ENCODE measurements at places on chromosomes 1 and 21.

- DNase-seq = no peak
These were observed 40.1 kb downstream of the SORT1 start for GRCh38 chr1:109357616-109358015.

- peak; percentile 61 for DNase-seq
These were observed 4.2 kb downstream of the MAN1C1 start for GRCh38 chr1:25620701-25621350.

DNA sequence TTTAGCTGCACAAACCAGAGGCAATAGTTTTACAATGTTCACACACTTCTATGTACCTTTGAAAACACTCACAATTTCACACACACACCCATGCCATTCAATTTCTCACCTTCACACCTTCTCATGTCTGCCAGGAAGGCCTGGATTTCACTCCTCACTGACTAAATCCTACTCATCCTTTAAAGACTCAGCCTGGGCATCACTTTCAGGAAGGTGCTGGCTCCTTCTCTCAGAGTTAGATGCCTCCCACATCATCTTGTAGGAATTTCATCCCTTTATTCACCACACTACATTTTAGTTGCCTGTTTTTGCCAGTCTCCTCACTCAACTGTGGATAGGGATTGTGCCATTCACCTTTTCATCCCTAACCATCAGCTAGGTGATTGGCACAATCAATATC lies 2.3 kb downstream of the IL20 start:
- no peak for DNase-seq

- DNase-seq = no peak
These were observed 146.7 kb upstream of the COL6A1 start for GRCh38 chr21:45834821-45835293.

DNA sequence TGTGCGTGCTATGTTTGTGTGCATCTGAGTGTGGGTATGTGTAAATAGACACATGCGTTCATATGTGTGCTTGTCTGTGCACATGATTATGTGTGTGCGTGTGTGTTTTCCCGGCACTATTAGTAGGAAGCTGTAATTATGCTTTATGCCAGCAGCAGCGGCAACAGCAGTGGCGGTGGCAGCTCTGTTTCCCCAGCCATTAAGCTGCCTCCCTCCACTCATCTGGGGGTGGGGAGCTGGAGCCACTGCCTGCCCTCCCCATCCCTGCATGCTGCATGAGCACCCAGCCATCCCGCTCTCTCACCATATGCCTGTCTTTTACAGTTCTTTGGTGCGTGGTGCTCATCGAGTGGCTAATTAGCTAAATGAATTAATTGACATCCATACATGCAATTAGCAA lies 30.5 kb upstream of the ACOT11 start:
- DNase-seq = no peak

GRCh38 chr1:184748740-184749139 lies 5.9 kb downstream of the EDEM3 start:
- no peak for DNase-seq

DNA sequence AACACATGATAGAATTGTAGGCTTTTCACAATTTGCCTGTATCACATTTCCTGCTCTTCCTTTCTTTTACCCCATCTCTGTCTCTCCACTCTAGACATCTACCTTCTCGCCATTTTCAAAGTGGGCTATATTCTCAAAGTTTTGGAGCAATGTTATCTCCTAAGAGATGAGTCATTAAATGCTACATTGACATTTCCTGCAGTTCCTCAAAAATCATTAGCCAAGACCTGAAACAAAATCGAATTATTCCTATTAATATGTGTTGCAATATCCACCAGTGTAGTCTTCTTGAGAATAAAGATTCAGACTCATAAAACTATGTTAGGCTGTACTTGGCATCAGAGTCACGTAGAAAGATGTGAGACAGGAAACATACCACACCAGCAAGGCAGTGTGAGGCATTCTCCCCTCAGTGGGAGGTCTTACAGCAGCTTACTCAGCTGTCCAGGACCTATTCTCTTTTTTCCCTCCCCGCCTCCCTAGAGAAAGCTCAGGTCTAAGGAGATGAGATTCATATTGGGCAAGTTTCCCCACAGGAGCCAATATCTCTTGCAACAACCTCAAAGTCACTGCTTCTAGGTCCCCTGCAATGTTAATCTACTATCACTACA lies 38.8 kb downstream of the FRRS1 start:
- no peak for DNase-seq

DNA sequence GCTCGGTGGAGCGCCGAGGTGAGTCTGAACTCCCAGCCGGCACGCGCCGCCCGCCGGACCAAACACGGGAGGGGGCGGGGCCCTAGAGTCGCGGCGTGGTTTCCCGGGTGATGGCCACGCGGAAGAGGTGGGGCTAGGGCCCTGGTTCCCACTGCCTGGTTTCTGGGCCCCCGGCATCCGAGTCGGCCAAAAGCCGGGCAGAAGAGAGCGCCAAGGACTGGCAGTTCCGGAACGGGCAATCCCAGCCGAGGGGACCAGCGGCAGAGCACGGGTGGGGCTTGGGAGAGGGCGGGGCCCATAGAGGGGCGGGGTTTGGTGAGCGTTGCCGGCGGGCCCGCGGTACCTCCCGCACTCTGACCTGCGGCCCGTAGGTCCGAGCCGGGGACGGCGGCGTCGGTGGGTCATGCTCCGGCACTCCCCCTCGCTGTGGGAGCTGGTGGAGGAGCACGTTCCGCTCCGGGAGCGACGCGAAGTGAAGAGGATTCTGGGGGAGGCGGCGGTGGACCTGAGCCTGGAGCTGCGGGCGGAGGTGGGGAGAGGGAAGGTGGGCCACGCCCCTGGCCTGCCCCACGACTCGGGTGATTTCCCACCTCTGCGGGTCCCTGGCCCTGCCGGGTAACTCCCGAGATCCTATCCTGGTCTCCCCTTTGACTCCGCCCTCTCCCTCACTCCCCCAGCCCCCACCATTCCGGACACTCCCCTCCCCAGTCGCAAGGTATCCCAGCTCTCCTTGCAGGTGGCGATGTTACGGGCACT lies at the start of gene CCDC24:
Gene CCDC24, plus strand, starts transcription at position 124 of the 756 bp plus-strand sequence. Its CDS starts 280 bp downstream, at position 404.
- peak; percentile 75 for DNase-seq

- peak; percentile 92 for DNase-seq
These were observed 53.1 kb downstream of the DOP1B start for GRCh38 chr21:36209626-36210171.

GRCh38 chr1:226674892-226675714 lies 64.0 kb downstream of the ITPKB start:
- DNase-seq = no peak

GRCh38 chr1:234276151-234276788 lies 97.0 kb upstream of the COA6 start:
- peak; percentile 58 for DNase-seq

DNA sequence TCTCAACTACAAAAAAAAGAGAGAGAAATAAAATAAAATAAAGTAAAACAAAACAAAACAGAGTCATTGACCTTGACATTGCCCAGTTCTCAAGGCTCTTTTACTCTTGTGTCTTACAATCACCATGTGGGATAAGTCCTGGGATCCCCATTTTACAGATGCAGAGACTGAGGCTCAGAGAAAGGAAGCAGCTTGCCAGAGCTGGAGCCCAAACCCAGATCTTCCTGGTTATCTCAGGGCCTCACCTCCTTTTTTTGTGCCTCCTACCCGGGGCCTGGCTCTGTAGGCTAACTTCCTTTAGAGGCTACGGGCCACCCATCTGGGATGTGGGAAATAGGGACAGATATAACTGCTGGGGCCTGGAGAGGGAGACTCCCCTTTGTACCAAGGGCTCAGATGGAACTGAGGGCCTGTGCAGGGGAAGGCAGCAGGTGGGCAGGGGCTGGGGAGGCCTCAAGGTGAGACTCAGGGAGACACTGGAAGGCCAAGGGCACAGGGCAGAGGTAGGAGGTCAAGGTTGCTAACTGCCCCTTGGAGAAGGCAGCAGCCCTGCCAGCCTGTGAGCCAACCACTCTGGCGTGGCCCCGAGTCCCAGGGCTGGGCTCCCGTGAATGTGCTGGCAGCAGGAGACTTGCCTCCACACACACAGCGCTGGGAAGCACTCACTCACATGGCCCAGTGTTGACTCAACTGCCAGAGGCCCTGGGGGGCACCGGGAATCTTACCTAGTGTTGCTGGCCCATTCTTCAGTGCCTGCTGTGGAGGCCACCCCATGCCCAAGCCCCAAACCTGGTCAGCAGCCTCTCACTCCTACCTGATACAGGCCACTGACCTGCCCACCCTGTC lies 6.5 kb upstream of the ECE1 start:
- DNase-seq = no peak

- no peak for DNase-seq
These were observed 144.1 kb upstream of the AJAP1 start for GRCh38 chr1:4510276-4510691.

- DNase-seq = peak; percentile 77
These were observed 29.8 kb downstream of the TEX35 start for GRCh38 chr1:178542554-178543289.

DNA sequence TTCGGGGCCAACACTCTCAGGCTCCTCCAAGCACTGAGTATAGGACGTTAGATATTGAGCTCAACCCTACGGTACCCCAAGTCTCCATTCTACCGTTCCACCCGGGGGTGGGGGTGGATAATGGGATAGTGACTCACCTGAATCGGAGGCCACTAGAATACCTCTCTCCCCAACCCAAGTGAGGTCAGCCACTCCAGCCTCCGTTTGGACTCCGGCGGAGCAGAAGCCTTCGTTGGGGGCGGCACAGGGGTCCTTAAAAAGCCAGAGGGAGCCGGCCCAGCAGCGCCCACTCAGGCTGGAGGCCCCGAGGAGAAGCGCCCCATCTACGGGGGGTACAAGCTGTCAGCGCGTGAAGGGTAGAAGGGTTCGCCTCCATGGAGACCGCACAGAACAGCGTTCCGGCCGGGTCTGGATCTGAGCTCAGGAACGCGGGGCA lies 556 bp downstream of the WDR77 start:
- peak; percentile 6 for DNase-seq

DNA sequence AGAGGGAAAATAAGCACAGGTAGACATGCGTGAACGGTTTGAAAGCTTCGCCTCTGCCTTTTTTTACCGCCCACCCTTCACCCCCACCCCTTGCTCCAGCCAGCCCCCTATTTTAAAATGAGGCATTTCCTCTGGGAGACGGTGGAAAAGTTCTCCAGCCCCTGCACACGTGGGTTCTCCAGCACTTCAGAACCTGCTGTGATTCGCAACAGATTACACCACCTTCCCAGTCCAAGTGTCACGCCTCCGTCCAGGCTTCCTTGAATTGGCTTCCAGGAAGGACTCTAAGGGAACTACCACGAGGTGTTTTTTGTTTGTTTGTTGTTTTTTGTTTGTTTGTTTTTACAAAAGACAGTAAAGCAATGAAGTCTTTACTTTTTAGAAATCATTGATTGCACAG lies 2.6 kb downstream of the LRRC7 start:
- DNase-seq = no peak

- no peak for DNase-seq
These were observed 10.0 kb upstream of the IL19 start for GRCh38 chr1:206760590-206760989.

GRCh38 chr1:204390751-204391466 lies 20.7 kb downstream of the PPP1R15B start:
- DNase-seq = no peak

DNA sequence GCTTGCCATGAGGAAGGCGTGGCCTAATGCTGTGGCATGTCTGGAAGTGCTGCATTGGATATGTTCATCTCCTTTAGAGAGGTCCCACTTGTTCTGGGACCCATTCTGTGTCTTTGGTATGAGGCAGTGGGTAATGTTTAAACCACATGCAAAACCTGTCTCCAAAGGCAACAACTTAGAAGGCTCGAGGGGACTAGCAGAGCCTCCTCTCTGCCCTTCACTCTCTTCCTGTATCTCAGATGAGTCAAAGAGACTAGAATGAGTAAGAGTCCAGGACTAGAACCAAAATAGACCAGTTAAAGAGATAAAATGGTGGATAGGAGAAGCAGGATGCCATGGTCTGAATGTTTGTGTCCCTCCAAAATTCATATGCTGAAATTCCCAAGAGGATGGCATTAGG lies 220.8 kb upstream of the KIAA0040 start:
- DNase-seq = no peak

Data from cerebellar cortex (tissue), 1 donor.